ENCODE measurements at places on chromosomes 2 and 18.

DNA sequence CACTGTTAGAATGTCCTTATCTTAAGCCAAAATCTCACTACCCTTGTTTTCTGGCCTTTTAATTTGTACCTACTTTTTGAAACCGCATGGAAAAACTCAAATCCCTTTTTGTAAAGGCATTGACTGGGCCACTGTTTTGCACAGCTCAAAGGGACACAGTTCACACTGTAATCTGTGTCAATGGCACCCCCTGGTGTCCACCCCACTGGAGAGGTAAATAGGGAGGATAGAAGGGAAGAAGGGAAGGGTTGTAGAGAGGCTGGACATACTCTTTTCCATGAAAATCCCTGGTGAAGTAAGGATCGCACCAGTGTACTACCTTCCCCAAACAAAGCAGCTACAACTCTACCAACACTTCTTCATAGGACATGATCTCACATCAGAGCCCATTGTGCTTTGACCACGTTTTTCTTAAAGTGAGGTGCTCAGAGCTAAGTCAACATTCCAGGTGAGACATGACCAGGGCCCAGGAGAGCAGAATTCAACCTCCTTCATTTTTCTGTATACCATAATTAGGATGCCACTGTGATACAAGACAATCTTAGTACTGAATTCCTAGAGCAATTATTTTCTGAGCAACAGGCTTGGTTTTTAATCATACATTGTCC is 92.4 kb upstream of the RMDN2 start:
- DNase-seq, result peak; percentile 89

DNA sequence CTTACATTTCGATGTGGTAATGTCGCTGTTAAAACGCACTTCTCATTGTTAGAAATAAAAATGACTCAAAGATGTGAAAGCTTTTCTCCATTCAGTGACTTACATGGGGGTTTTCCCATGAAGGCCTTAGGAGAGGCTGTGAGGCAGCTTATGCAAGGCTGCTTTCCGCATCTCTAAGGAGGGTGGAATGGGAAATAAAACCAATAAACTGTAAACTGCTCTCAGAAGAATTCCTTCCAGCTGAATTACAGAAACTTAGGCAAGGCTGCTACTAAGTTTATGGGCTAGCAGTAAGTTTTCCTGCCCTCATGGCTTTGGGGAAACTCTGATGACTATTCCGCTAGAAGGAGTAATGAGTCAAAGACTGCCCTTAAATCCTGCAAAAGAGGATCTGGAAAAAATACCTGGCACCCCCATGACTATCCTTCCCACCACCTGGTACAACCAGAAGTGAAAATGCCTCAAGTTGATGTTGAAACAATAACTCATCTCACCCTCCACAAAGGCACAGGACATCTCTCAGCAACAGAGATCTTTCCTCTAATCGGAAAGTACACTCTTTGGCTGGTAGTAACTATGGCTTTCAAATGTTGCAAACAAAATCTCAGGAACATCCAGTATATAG is 97.7 kb upstream of the SMAD7 start:
- DNase-seq, result no peak

GRCh38 chr18:60910534-60910933 is 422.7 kb upstream of the CDH20 start:
- peak; percentile 17 for DNase-seq

DNA sequence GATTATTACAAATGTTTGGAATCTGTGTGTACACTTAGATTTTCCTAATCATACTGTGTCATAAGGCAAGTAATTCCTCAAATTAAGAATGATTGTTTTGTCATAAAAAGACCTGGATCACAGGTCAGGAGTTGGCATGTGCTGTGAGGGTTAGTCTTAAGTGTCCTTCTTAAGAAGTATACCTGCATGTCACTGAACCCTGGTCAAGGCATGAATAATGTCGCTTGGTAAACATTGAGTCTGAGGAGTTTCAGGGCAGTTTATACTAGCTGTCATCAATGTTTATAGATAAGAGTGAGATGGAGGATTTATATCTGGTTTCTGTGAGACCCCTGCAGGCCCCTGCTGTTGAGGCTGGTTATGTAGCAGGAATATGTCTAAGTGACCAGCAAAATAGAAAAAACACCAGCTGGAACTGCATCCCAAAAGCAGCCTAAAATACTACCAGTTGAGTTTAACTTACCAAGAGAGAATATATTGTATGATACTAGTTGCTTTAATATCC is 112.0 kb upstream of the NOSTRIN start:
- no peak for DNase-seq

DNA sequence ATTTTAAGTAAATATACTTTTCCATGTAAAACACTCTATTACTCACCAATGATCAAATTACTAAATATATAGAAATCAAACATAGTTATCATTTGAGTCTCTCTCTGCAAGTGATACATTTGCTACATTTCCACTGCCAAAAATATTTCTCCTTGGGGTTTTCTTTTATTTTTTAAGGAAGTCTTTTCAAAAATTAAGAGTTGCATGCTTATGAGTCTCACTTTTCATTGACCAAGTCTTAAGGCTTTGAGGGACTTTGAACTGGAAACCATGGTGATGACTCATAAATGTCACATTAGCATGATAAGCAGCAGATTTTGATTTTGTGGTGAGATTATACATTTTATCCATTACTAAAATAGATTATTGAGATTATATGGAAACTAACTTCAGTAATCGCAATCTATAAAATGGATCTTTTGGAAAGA is 152.9 kb downstream of the FAM124B start:
- DNase-seq, result no peak

DNA sequence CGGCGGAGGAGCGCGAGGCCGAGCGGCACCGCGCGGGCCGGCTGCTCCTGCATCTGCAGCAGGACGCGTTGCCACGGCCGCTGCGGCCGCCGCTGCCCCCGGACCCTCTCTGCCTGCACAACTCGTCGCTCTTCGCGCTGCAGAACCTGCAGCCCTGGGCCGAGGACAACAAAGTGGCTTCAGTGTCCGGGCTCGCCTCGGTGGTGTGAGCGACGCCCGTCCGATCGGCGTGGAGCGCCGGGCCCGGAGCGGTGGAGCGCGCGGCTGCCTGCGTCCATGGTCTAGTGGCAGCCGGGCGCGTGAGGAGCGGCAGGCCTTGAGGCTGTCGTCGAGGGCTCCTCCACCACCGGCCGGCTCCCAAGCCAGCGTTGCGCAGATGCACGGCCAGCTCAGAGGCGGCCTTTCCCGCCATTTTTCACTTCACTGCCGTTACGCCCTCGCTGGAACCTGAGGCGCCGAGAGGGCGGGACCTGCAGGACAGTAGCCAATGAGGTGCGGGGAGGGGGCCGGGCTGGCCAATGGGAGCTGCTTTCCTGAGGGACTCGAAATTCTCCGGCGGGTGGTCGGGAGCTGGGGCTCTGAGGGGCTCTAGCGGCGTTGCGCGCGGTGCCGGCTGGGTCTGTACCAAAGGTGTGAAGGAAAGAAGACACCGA is 1.9 kb downstream of the TLX2 start:
- DNase-seq, result no peak

DNA sequence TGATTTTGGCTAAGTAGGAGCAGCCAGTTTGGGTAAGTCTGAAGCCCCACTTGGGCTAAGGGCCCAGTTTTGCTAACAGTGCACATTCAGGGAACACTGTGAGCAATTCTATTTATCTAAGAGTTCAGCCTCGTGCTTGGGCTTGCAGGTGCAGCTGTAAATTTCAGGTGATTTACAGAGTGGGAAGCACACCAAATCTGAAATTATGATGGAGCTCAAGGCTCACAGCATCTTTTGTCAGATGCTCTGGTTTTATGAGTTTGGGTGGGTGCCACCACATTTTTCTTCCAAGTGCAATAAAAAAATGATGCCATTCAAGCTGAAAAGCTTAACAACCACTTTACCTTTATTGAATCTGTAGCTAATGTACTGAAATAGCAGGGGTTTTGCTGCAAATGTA is 671.2 kb downstream of the LRRTM4 start:
- no peak for DNase-seq

DNA sequence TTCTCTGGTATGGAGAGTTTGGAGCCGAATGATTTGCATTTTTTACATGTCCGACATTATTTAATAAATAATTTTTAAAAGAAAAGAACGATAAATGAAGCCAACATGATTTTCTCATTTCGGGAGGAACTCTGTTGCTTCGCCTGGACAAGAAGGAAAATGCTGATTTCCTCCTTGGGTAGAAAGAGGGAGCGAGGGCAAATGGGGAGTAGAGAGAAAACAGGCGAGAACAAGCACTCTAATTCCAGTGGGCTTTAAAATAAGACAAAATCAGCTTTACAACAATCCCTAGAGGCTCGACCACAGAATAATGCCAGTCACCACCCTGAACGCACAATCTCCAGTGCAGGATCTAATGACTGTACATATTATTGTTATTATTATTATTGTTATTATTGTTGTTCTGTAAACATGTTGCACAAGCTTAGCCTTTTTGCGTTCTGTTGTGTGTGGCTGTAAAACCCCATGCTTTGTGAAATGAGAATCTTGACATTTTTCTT is 3.7 kb downstream of the DLX1 start:
- DNase-seq, result no peak

GRCh38 chr2:165766326-165766927 is 27.6 kb downstream of the GALNT3 start:
- no peak for DNase-seq

DNA sequence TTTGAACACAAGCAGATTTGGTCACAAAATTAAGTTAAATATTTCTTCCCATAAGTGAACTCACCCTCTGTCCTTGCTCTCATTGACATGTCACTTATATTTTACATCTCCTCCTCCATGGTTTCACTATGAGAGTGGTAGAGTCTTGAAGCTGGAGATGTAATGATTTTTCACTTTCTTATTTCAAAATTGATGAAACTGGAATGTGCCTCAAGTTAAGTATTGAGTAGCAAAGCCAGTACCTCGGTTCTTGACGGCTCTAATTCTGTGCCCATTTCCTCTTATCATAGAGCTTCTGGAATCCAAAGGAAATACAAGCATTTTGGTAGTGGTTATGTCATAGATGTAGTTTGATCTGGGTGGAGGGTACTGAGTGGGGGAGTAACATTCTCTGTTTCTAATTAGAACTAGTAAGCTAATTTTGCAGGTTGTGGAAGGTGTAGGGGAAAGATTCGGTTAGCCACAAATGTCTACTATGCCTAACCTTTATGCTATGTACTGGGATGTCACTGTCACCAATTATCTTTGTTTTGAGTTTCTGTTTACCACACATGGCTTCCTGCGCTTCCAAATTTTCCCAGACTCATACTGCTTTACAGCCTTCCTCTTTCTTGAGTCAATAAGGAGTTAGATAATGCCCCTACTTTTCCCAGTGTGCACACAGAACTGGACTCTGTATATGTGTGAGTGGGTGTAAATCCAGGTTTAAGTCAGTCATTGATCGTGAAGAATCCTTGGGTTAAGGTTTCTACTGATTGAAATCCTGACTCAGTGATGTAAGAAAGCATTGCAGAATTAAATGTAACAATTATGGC is 96.8 kb downstream of the DIS3L2 start:
- DNase-seq, result no peak

- DNase-seq, result no peak
Observed at GRCh38 chr2:79971807-79972206, 332.7 kb downstream of the LRRTM1 start.

GRCh38 chr2:179898873-179899272 is 37.5 kb upstream of the ZNF385B start:
- DNase-seq, result peak; percentile 61

GRCh38 chr2:1972422-1972821 is 228.1 kb upstream of the PXDN start:
- peak; percentile 99 for DNase-seq

DNA sequence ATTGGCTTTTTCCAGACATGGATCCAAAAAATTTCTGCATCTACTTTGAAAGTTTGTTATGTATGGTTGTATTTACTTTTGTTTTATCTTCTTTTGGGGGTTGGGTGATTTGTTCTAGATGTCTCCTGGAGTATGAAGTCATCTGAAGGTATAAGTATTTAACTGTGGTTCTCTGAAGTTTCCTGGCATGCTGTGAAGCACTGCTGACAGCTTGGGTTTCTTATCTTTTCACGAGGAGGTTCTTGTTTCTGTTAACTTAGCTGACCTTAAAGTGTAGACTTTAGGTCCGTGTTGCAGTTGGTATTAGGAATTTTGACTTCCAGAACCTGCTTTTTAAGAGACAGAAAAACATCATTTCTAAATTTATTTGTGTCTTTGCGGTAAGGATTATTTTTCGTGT is 15.9 kb downstream of the GLS start:
- DNase-seq, result no peak

GRCh38 chr2:241352227-241352626 is 3.9 kb upstream of the FARP2 start:
- no peak for DNase-seq

DNA sequence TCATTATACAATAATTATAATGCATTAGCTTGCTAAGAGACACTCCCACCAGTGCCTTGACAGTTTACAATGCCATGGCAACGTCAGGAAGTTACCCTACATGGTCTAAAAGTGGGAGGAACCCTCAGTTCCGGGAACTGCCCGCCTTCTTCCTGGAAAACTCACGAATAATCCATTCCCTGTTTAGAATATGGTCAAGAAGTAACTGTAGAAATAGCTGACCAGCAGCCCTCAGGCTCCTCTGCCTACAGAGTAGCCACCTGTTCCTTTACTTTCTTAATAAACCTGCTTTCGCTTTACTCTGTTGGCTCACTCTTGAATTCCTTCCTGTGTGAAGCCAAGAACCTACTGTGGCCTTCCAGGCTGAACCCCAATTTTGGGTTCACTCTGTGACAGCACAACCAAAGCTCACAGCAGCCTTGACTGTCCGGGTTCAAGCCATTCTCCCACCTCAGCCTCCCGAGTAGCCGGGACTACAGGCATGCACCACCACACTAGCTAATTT is 20.0 kb upstream of the PTPN2 start:
- no peak for DNase-seq

DNA sequence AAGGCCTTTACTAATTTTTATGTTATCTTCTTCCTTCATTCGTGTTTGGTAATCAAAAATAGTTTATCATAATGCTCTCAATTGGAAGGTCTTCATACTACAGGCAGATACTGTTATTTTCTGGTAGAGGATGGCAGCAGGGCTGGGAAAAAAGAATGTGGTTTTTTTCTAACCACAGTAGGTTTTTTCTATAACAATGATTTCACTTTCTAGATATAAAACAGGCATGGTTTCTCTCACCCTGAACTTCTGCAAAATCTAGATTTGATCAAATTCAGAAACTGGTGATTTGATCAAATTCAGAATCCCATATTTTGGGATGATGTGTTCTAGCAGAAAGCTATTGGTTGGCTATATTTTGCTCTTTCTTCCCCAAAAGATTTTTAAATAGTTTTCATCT is 27.6 kb downstream of the BCL11A start:
- DNase-seq, result no peak

GRCh38 chr18:25834061-25834460 is 256.4 kb downstream of the SS18 start:
- DNase-seq, result no peak

- DNase-seq, result no peak
Observed at GRCh38 chr2:96233880-96234316, 25.3 kb upstream of the STARD7 start.
